Hematopoietic multipotent progenitor cell (in vitro differentiated cells): ENCODE measurements at places on chromosomes 3 and 15.

DNA sequence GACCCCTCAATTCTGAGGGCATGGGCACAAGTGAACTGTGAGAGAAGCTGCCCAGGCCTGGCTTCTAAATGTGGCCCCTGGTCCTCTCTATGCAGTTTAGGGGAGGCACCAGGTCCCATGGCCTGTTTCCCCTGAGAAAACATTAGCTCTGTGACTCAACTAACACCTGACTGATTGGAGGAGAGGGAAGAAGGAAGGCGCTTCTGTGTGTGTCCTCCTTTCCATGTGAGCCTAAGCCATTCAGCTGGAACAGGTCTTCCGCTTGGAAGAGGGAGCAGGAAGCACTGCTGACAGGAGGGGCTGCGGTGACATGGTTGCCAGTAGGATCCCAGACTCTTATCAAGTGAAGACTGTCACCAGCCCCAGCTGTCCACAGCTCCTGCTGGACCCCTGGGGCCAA is 79.5 kb downstream of the MYLK start:
- no peak for DNase-seq

DNA sequence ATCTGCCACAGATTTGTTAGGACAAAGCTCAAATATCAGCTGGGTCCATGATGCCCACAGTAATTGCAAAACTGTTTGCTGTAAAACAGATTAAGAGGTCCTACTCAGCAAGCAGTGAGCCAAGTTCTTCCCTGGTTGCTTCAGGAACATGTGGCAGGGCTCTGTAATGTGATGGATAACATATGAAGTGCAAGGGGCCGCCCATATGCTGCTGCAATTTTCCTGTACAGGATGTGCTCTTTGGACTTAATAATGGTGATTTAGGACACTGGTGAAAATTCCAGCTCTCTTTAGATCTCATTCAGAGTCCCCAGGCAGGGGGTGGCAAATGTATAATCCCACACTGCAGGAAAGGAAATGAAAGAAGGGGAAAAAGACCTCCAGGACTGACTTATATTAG is 289.4 kb downstream of the LSAMP start:
- no peak for DNase-seq

DNA sequence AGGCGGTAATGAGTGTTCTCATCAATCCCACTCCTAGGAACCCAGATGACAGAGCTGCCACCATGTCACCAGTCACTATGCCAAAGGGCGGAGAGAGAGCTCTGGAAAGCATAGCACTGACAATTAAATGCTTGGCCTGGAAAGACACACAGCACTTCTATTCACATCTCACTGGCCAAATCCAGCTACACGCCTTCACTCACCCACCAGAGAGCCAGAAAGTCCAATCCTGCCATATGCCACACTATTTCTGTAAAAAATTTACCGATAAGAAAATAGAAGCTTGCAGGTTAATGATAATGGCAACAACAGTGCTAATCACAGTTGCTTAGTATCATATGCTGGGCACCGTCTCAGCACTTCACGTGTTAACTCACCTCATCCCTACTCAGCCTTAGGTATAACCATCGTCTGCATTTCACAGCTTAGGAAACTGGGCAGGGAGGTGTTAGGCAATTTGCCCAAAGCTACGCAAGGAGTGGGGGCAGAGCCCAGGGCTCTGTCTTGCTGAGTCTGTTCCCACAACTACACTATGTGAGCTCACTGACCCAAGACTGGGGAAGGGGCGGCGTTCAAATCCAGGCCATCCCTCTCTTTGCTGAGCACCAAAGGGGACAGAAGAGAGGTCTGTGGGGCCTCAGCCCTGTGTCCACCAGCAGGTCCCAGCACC is 16.5 kb downstream of the KLHL25 start:
- no peak for DNase-seq

DNA sequence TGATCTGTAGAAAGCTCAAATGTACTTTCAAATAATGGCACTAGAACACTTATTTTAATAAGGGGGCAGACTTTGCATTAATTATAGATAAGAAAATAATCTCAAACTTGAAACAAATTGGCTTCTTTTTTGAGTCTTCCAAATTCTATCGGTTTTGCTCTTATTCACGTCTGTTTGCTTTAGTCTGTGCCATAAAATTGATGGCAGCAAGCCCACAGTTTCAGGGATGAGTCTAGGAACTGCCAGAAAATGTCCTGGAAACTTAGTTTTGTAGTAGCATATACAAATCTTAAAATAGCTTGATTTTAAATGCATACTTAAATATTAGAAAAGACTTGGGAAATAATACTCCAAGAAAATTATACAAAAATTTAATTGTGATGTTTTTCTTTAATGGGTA is 39.7 kb downstream of the BCHE start:
- no peak for DNase-seq

GRCh38 chr3:116230431-116231020 is 214.8 kb downstream of the LSAMP start:
- no peak for DNase-seq

GRCh38 chr3:98826126-98826525 is 63.0 kb downstream of the ST3GAL6 start:
- no peak for DNase-seq

- DNase-seq: no peak
Observed at GRCh38 chr15:56987286-56987685, 68.8 kb downstream of the TCF12 start.

DNA sequence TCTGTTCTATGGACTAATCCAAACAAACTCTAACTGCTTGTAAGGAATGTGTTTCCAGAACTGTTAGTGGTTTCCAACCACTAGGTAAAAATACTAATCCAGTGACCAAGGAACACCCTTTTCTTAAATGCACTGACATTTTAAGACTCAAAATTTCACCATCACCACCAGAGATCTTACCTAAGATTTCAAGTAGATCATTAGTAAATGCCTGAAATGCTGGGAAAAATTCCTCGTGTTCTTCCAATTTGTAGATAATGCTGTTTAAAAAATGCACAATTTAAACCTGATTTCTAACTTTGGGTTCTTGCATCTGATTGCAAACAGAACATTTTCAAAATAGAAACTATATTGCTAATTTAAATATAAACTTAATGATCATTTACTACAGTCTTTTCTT is 63.4 kb downstream of the ESYT3 start:
- DNase-seq: no peak

DNA sequence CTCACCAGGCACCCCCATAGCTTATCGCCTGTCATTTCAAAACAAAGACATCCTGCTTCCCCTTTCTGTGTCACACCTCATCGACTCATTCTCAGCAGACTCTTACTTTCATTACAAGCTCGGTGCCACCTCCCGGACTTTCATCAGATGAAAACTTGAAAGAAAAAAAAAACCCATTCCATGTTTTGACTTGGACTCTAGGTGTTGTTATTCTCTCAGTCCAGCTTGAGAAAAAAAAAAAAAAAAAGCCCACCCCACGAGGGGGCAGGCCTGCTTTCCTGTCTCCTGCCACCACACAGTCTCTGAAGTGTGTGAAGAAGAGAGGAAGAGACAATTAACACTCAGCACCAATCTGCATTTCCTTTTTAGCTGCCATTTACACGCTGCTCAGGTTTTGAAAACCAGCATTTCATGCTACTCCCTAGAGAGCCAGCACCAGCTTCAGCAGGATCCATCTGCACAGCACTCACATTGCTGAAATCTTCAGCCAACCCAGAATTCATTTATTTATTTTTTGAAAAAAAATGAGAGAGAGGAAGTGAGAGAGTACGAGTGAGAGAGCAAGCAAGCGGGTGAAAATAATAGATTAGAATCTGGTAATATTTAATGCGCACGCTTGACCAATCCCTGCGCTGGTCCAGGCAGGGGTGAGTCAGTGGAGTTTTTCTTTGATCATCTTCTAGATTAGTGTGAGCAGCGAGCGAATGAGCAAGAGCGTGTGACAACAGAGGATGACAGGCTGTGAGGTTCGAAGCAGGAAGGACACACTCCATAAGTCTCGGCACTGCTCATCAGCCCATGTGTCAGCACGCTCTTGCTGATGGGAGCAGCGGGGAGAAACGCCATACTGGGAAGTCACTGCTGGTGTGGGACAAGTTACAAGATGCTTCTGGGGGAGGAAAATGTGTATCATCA is 23.5 kb downstream of the ZNF80 start:
- DNase-seq: peak; percentile 77

DNA sequence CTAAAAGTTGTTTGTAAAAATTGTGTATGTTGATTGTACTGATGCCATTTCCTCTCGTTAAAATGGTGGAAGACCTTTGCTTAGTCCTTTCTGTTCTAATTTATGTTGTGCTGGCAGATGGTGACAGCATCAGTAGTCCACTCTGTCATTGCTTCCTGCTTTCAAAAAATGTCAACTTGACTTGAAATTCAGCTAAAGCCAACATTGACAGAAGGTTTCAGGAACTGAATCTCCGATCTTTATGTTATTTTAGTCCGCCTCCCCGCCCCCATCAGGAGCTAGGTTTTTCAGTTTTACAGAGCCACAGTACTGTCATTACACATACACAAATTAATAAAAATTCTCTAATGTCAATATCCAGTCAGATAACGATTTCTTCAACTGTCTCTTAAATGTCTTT is 1.5 kb downstream of the CEP63 start:
- peak; percentile 27 for DNase-seq

- DNase-seq: no peak
Observed at GRCh38 chr3:66478960-66479359, 21.9 kb downstream of the LRIG1 start.

DNA sequence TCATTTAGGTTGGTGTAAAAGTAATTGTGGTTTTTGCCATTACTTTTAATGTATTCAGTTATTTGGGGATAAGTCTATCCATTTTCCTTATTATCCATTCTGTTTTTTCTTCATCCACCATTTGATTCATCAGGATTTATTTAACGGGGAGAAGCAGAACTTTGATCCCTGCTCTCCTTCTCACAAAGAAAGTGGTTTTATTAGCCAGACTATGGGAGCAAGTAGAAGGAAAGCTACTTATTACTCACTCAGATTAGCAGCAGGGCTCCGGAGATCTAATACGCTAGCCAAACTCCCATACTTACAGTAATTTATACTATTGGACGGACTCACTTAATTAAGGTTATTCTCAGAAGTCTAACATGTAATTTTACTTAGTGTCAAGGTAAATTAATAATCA is 14.7 kb upstream of the TMEM87A start:
- DNase-seq: no peak

GRCh38 chr3:31096661-31097395 is 202.4 kb upstream of the GADL1 start:
- DNase-seq: no peak

DNA sequence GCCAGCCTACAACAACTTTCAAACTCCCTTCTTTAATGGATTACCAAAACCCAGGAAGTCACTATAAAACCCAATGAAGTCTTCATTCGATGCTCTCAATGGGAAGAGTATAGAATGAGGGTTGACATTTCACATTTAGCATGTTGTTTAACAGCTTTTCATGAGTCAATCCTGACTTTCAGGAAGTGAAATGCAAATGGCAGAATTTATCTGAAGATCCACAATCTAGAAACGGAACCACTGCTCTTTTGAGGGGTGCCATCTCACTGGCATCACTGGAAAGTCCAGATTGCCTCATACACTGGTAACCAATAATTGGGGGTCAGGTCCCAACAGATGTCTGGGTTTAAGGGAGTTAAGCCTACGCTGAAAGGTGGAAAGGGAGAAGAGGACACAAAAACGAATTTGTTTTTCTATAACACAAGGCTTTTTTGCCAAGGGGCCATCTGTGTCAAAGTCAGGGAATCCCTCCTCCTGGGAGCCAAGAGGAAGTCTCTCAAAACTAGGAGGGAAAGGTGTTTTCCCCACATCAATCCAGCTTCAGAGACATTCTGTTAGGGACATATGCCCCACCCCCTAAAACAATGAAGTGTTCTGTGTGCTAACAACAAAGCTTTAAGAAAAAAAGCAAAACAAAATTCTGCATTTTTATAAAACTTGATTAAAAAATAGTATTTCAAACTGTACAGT is 12.0 kb upstream of the ATP1B3 start:
- DNase-seq: no peak

DNA sequence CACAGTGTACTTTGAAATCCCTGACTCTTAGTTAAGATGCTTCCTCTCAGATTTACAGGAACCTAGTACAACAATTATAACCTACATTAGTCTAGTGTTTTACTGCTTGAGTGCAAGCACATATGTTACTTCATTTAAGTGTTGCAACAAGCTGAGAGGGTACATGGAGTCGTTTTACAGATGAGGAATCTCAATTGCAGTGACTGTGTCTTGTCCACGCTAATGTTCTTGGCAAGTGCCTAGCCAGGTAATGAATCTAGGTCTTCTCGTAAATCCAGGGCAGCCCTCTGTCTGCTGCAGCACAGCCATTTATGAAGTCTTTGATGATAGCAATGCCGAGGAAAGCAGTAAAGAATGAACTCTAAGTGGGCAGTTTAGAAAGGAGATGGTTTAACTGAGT is 384.4 kb upstream of the ARPP21 start:
- DNase-seq: no peak

DNA sequence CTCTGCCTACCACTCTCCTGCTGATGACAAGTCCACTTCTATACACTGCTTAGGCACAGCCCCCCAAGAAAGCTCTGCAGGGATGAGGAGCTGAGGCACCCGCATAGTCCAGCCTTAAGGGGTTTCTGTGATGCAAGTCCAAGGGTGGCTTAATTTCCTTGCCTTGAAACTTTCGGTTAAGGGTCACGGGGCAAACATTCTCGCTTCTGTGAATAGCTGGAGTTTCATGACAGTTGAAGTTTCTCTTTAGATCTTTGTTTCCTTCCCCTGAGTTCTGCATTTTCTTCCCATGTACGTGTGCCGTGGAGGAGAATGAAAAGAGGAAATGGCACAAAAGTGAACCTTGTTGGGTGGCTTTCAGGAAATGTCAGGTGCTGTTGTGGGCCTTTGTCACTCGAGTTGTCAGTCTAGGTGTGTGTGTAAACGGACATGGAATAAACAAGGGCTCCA is 7.0 kb downstream of the GPR160 start:
- DNase-seq: peak; percentile 24

GRCh38 chr3:86828751-86829150 is 162.2 kb downstream of the VGLL3 start:
- no peak for DNase-seq

DNA sequence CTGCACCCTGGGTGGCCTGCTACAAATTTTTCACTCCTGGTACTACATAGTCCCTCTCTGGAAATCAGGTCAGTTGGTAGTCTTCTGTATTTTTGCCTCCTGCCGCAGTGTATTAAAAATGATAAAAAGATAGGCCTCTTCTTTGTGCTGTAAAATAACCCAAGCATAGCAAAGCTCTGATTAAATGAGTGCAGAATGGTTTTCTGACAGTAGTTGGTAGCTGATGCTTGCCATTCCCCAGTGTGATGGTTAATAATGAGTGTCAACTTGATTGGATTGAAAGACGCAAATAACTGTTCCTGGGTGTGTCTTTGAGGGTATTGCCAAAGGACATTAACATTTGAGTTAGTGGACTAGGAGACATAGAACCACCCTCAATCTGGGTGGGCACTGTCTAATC is 264.4 kb upstream of the ZNF717 start:
- DNase-seq: no peak
